ENCODE measurements at places on chromosomes 11 and 22. TPM values are rescaled to one million over a fixed set of nuclear protein-coding genes. Genes with fewer than 3 reads are reported as not detected.

Gene CCND1
- polyA plus RNA-seq, result 3.4 TPM

- DNase-seq, result no peak
These were observed 32.2 kb upstream of the SYT7 start for GRCh38 chr11:61613051-61613450.

GRCh38 chr11:93548679-93549319, 5.6 kb upstream of the SMCO4 start:
- DNase-seq, result no peak

- DNase-seq, result no peak
These were observed 24.2 kb downstream of the KRTAP5-5 start for GRCh38 chr11:1653541-1654387.

Gene PYGM
- polyA plus RNA-seq, result 6.7 TPM

Gene CDC42EP2
- 8.0 TPM for polyA plus RNA-seq

Gene CRYBB2
- not detected for polyA plus RNA-seq

- DNase-seq, result no peak
These were observed 167.1 kb downstream of the ETS1 start for GRCh38 chr11:128420265-128420664.

DNA sequence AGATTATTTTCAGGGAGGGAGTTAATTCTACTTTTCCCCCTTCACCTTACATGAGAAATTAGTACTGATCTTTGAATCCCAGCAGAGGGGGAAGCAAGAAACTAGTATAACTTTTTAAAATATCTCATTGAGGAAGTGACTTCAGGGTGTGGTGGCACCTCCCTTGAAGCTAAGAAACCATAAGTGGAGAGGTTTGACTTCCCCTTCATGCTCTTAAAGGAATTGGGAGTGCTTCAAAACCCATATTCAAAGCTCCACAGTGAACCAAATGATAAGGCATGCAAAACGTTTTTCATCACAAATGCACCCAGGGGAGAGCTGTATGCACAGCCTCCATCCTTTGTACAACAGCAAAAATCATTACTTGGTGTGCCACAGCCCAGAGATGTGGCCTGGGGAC, 540 bp downstream of the MS4A14 start:
- DNase-seq, result no peak

- no peak for DNase-seq
These were observed 16.4 kb upstream of the KAT5 start for GRCh38 chr11:65695459-65696241.

GRCh38 chr22:30857791-30858190, 110.8 kb downstream of the MORC2 start:
- DNase-seq, result no peak

DNA sequence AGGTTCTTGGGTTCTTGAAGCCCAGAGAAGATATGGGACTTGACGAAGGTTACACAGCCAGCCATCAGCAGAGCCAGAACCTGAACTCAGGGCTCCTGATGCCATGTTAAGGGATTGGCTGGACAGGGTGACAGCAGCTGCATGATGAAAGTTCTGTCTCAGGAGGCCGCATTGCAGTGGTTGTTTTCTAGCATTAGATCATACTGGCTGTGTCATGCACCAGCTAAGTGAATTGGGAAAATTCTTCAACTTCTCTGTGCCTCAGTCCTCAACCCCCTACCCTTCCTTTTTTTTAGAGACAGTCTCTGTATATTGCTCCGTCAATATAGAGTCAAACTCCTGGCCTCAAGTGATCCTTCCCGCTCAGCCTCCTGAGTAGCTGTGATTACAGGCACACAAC, 5.4 kb upstream of the LTBP3 start:
- no peak for DNase-seq

Gene MMP7
- polyA plus RNA-seq, result 0.48 TPM

GRCh38 chr11:28836285-28837081, 728.3 kb downstream of the METTL15 start:
- no peak for DNase-seq

DNA sequence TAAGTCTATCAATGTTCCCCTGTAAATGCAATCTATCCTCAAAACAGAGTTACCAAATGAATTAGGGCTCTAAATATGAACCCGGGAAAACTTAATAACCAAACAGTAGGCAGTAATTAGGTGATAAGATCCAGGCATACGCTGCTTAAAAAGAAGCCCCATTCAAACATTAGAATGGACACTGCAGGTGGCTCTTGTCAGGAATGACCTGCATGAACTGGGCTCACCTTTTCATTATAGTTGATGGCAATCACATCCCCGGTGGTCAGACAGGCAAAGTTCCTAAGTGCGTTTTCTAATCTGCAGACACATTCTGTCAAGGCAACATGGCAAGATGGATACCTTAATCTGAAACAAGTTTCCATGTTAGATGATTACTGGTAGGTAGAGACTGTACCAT, 14.0 kb downstream of the UFD1 start:
- no peak for DNase-seq

DNA sequence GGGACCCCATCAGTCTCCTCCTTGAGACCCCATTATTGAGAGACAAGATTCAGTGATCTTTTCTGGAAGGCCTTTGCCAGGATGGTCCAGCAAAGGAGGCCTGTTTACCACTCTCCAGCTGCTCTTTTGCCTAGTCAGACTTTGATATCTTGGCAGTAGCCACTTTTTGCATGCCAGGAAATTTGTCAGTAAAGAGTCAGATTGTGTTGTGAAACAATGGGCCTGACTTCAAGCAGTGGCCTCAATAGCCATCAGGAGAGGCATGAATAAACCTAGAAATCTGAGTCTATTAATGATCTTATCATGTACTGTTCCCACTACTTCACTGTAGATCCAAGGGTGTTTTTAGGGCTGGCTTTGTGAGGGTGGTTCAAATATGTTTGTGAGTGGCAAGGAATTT, 479.4 kb downstream of the JRKL start:
- no peak for DNase-seq

Gene PRR33
- polyA plus RNA-seq, result 0.01 TPM

Gene MUC5AC
- polyA plus RNA-seq, result not detected

Gene RTN4R
- 1.5 TPM for polyA plus RNA-seq

Gene EIF3D
- 351 TPM for polyA plus RNA-seq

DNA sequence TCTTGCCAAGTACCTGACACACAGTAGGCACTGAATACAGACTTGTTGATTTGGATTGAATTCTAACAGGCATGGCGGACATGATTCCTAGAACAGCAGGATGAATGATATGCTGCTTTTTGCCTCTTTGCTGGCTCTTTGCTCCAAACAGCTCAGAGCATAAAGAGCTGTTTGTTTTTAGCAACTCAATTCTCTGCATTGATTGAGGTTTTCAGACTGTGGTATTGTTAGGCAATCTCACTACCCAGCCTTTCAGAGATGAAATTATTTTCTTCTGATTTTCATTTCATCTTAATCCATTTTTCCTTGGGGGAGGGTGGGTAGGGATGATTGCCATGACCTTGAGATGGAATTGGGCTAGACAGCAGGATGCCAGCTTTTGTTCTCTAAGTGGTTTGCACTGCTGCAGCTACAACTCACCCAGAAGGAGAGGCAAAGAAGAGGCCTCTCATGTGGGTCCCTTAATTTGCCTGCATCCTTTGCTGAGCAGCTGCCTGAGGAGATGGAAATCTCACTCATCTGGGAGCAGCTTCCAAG, 20.5 kb downstream of the COA4 start:
- DNase-seq, result no peak

DNA sequence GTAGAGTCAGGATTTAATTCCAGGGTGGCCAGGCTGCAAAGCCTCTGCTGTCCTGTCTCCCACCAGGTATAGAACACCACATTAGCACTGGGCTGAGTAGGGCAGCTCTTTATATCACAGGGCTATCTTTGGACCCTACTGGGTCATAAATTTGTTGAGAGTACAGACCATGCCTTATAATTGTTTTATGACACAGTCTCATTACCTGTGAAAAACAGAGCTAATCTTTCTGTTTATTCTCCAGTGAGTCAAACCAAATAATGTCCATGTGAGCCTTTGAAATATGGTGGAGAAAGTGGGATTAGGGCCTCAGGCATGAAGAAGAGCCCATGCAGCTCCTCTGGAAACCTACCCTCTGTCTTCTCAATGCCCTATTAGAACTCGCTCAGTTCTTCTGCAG, 49.6 kb upstream of the KIRREL3 start:
- DNase-seq, result no peak

DNA sequence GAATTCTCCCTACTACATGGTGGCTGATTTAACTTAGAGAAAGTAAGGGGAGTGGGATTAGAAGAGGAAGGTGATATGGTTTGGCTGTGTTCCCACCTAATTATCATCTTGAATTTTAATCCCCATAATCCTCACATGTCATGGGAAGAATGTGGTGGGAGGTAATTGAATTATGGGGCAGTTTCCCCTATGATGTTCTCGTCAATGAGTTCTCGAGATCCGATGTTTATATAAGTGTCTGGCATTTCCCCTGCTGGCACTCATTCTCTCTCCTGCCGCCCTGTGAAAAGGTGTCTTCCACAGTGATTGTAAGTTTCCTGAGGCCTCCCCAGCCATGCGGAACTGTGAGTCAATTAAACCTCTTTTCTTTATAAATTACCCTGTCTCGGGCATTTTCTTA, 169.3 kb downstream of the CASP12 start:
- DNase-seq, result no peak

- DNase-seq, result no peak
These were observed 63.9 kb upstream of the LARGE1 start for GRCh38 chr22:33984211-33984610.

GRCh38 chr11:35934981-35935380, 8.9 kb upstream of the LDLRAD3 start:
- no peak for DNase-seq

DNA sequence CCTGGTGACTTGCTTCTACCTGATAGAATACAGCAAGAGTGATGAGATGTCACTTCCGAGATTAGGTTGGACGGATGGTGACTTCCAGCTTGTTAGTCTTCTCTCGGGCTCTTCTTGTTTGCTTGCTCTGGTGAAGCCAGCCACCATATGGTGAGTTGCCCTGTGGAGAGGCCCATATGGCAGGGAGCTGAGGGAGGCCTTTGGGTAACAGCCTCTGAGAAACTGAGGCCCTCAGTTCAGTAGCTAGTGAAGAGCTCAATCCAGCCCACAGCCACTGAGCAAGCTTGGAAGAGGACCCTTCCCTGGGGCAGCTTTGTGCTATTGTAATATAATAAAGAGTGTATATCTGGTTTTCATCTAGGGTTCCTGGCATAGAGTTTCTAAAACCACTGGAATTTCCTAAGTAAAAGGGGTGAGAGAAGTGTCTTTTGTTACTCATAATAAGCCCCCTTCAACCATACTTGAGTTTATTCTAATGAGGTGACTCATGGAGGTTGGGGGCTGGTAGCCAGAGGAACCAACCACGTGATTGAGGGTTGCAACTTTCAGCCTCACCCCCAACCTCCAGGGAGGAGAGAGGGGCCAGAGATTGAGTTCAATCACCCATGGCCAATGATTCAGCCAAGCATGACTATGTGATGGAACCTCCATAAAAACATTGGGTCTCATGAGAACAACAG, 8.0 kb upstream of the TPCN2 start:
- no peak for DNase-seq

Gene ALDH3B2
- polyA plus RNA-seq, result not detected

DNA sequence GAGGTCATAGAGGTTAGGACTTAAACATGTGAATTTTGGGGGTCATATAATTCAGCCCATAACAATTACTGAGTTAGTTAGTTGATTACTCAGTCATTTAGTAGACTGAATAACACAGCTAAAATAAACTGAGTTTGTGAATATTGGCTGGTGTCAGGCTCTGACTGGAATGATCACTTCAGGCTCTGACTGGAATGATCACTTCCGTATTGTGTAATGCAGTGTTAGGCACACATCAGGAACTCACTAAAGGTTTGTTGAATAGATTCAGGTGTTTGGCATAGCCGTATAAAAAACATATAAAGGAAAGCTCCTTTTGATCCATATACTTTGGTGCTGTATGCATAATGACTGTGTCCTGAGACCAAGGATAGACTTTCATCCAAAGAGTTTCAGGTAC, 610.5 kb downstream of the INSC start:
- no peak for DNase-seq

DNA sequence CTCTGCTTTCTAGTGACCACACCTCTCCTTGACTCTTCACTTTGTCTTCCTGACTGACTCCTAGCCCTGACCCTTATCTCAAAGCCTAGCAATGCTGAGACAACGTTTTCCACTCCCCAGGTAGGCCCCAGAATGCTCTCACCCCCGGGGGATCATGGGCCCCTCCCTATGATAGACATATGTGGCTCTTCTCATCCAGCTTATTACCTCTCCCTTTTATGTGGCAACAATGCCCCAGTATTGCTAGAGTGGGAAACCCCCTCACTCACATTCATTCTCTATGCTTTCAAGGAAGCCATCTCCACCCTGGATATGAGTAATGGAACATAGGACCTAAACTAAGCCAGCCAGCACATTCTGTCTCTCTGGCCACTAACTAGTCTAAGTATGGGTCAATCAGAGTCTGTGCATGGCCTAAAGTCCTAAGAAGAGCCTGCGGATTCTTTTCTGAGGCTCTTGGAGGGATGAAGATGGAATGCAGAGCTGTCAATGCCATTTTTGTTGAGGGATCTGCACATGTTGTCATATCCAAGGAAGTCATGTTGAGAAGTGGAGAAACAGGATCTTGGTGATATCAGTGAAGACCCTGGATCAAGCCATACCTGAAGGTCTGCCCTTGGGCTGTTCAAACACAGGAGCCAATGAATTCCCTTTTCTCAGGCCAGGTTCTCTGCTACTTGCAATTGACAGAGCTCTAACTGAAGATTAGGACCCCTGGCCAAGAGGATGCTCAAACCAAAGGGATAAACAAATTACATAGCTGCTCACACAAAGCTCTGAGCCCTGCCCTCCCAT, 79.8 kb upstream of the GRK3 start:
- no peak for DNase-seq

DNA sequence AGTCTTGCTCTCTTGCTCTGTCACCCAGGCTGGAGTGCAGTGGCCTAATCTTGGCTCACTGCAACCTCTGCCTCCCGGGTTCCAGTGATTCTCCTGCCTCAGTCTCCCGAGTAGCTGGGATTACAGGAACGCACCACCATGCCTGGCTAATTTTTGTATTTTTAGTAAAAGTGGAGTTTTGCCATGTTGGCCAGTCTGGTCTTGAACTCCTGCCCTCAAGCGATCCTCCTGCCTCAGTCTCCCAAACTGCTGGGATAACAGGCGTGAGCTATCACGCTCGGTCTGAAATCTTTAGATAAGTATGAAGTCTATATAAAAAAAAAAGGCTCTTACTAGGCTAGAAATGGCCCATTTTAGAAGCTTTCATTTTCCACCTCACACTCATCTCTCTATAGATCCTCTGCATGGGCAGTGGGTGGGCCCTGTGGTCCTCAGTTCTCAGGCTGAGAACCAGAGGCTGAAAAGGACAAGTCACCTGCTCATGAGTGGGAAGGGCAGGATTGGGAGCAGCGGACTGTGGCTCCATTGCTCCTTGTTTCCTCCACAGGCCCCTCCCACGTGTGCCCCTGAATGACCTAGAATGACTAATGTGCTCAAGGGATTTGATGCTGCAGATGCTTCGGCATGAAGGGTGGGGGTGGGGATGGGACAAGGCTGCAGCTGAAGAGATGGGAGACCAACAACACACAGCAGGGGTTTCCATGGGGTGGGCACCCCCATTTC, 19.8 kb upstream of the PRAME start:
- DNase-seq, result no peak

- no peak for DNase-seq
These were observed 30.4 kb downstream of the TPBGL start for GRCh38 chr11:75270896-75271418.

Gene DRAP1
- 22.2 TPM for polyA plus RNA-seq
